Stimulated activated CD4-positive, alpha-beta T cell treated with anti-CD3 and anti-CD28 coated beads, Interleukin-15, amount 100 ng/mL, for 1 hour (primary cell): ENCODE measurements at places on chromosomes 13 and 19.

DNA sequence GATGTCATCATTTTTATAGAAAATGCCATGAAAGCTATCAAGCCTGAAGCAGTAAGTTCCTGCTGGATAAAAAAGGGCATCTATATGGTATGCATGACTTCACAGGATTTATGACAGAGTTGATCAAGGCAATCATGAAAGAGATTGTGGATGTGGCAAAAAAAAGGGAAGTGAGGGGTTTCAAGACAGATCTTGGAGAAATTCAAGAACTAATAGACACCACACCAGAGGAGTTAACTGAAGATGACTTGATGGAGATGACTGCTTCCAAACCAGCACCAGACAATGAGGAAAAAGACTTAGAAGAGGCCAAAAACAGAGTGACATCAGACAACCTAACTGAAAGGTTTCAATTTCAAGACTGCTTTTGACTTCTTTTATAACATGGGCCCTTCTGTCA lies 691.1 kb upstream of the SLC10A2 start:
- DNase-seq: no peak

DNA sequence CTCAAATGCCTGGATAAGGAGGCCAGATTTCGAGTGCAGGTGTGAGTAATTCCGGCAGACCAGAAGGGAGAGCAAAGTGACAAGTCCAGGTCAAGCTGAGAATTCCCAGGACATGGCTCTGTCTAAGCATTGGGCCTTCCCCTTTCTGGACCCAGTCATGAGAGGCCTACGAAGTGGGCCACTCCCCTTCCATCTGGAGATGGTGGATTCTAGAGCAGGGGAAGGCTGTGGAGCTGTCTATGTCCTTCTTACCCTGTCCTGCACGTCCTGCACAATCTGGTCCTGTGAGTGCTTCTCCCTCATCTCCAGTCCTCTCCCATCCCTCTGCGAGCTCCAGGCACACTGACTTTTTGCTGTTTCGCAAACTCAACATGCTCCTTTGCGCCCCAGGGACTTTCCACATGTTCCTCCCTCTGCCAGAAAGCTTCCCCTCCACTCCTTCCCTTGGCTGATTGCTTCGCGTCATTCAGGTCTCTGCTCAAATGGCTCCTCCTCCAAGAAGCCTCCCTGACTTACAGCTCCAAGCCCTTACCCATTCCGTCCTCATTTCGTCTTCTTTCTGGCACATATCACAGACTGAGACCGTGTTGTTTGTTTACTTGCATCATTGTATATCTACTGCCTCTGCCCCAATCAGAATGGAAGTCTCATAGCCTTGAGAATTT lies 193.2 kb downstream of the URI1 start:
- DNase-seq: no peak

DNA sequence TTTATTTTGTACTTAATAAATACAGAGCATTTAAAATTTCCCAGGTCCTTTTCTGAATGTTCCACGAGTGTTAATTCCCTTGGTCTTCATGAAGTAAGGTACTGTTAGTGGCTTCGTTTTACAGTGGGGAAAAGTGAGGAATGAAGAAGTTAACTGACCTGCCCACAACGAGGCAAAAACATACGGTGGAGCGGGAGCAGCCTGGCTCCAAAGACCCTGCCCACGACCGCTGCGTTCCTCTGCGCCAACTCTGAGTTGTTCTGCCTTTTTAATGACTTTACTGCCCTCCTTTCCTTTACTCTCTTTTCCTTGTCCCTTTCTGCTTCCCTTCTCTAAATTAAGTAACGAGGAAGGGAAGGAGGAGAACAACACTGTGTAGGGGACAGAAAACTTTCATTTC lies 392.9 kb downstream of the PCDH9 start:
- DNase-seq: no peak

GRCh38 chr19:18349524-18350128 lies 9.2 kb downstream of the PGPEP1 start:
- no peak for DNase-seq

DNA sequence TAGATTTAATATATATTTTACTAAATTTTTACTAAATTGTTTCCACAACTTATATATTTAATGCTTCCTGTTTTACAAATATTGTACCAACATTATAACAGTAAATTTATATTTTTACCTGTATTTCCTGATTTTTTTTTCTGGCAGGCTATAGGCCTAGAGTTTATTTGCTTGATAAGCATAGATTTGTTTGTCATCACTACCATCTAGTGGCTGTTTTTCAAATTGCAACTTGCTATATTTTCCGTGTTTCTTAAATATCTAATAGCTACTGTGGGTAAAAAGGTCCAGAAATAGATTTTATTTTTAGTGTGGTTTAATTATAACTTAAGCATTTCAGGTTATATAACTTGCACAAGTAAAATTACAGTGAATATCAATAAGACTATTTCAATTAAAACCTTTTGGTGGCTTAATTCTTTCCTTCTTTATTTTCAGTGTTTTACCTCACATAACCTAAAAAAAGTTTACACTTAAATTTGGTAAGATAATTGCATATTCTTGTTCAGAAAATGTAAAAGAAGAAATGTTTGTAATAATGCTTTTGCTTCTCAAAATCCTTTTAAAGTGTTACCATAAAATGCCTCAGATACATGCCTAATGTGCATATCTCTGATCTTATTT lies 60.6 kb downstream of the NDFIP2 start:
- DNase-seq: no peak

DNA sequence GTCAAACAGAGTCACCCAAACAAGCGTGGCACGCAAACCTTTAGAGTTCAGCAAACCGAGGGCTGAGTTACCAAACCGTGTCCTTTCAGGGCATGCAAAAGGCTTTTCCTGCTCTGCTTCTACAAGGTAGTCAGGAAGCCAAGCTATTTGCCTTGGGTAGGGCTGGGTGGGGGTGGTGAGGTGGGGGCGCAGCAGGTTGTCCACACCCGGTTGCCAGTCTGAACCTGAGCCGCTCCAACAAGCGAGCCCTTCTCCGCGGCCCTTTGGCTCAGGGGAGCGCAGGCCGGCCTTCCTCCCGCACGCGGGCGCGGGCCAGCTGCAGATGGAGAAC lies 347 bp upstream of the CLDN10 start:
- DNase-seq: no peak

GRCh38 chr13:109667056-109667455 lies 119.3 kb downstream of the IRS2 start:
- no peak for DNase-seq

DNA sequence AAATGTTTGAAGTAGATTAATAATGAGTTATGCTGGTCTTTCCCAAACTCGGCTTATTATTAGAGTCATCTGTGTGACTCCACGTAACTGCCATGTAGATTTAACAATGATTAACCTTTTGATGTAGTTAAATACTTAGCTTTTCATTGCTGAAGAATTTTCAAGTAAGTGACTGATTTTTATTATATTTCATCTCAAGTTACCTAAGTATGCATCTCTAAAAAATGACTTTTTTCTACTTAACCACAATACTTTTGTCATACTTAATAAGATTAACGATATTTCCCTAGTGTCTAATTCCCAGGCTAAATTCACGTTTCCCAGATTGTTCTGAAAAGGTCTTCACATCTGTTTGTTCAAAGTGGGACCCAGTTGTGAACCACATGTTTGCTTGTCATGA lies 17.8 kb downstream of the BIVM start:
- no peak for DNase-seq

DNA sequence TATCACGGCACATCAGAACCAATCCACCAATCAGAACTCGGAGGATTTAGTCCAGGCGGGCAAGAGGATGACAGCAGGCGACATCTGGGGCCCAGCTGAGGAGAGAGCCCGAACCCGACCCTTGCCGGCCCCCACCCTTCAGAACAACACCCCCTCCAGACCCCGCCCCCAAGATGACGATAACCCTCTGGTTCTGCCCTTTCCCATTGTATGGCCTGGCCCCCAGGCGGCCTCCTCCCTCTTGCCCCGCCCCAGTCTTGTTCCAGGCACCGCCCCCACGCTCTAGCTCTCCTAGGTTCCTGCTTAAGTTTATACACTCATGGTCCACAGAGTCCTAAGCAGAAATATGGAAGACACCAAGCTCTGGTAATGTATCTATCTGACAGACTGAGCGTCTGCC lies 2.8 kb upstream of the ZNF83 start:
- DNase-seq: no peak

GRCh38 chr19:4066682-4067395 lies at the start of gene ZBTB7A:
Gene ZBTB7A (minus strand): TSS chr19:4066899. CDS start chr19:4055232, 11,667 bp downstream.
- peak; percentile 55 for DNase-seq
